ENCODE measurements at places on chromosomes 3 and 15. TPM values are rescaled to one million over a fixed set of nuclear protein-coding genes. Genes with fewer than 3 reads are reported as not detected.

GRCh38 chr15:70866982-70867641 is 13.2 kb upstream of the LARP6 start:
- no peaks in the 10 kb centered on the region for H3K27me3 ChIP-seq
- no peak for DNase-seq
- H3K4me3 ChIP-seq = no peak overlapping the region
- peak overlapping the region; percentile 36 for H3K27ac ChIP-seq

DNA sequence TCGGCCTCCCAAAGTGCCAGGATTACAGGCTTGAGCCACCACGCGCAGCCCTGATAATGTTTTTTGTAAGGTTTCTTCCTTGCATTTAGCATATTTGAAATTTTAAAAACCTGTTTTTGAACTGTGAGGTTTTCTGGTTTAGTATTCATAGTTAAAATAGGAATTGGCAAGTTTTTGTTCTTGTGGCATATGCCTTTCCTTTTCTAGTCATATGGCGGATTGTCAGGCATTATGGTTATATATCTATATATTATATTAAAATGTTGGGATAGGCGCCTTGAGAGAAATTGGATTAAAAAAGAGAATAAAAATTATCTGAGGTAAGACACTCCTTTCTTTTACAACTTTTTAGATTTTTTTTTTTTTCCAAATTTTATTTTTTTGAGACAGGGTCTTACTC is 28.4 kb downstream of the FXR1 start:
- DNase-seq = no peak
- H3K27me3 ChIP-seq = no peaks in the 10 kb centered on the region
- no peak overlapping the region for H3K27ac ChIP-seq
- peaks cover 4% of the 10 kb centered on the region for H3K36me3 ChIP-seq
- H3K4me3 ChIP-seq = no peak overlapping the region

The CELF6 gene
- total RNA-seq = 2.1 TPM

The SLC30A4 gene
- total RNA-seq = 11.6 TPM

The INKA1 gene
- 3.9 TPM for total RNA-seq

Data from sigmoid colon (tissue), 7 donors.